ENCODE measurements at places on chromosomes 11 and 22.
A peak's percentile ranks its signal among the peaks of the same experiment; 100 is the strongest.

DNA sequence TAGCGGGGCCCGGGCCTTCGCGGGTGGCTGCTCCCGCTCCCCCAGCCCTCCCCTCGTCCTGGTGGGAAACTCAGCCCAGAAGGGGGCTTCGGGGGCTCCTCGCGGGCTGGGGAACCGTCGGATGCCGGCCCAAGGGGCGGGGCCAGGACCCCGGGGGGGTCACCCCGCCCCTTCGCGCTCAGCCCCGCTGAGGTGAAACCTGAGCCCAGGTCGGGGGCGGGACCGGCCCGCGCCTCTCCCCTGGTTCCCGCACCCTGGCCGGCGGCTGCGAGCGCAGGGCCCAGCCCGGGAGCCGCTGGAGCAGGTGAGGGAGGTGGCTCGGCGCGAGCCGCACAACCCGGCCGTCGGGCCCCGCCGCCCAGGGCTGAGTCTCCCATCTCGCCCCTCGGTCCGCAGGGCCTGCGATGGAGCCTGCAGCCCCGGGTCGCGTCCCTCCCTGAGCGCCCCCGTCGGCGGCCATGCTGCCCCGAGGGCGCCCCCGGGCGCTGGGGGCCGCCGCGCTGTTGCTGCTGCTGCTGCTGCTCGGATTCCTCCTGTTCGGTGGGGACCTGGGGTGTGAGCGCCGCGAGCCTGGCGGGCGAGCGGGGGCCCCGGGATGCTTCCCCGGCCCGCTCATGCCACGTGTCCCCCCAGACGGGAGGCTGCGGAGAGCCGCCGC, at the start of gene LARGE2:
Gene LARGE2 (plus strand): TSS at position 232 of the 658 bp plus-strand sequence. CDS start 227 bp downstream, at position 459.
- DNase-seq: peak; percentile 64

- no peak for DNase-seq
These were observed 15.7 kb downstream of the FDX1 start for GRCh38 chr11:110445437-110445836.

DNA sequence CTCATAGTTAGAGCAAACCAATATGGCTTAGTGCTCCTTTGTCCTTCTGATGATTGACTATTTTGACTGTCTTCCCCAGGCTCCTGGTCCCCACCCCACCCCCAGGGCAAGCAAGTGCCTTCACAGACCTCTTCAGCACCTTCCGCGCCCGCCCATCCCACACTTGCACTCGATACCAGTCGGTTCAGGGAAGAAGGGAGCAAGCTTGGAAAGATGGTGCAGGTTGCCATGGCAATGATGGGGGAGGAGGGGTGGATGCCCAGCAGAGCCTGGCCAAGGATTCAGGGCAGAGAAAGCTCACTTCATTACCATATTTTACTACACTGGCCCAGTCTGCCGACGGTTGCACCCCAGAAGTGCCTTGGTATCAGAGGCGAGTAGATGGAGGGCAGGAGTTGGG, 2.2 kb downstream of the TMEM132A start:
- no peak for DNase-seq

- DNase-seq: no peak
These were observed 36.9 kb upstream of the SYT13 start for GRCh38 chr11:45322891-45323600.

DNA sequence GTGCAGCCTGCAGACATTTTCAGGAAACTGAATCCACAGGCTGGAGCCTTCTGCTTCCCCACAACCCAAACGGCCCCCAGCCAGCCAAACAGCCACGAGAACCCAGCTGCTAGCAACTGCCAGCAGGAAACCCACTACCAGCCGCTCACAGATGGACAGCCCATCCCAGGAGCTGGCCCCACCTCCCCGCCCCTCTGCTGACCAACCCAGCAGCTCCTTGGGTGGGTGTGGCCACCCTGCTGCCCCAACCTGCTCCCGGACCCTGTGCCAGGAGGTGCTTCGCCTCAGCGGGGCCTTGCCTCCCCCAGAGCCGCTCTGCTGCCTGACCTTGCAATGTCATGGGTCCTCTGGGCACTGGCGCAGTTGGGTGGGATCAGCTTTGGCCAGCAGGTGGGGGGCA, 8.2 kb upstream of the CCDC188 start:
- DNase-seq: no peak

DNA sequence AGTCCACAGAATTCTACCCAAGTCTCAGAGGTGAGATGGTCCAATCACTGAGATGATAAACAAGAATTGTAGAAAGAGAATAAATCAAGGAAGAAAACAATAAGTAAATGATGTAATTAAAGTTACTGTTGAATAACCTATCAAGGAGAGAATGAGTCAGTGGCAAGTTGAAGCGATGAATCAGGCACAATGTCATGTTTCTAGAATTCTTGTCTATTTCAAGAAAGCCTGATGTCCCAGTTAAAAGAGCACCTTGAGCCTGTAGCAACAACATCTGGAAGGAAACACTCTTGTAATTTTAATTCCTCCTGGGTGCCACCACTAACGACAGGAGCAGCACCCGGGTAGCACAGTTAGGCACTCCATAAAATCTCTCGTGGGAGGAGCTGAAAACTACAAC, 67.9 kb upstream of the SLC35C1 start:
- no peak for DNase-seq

DNA sequence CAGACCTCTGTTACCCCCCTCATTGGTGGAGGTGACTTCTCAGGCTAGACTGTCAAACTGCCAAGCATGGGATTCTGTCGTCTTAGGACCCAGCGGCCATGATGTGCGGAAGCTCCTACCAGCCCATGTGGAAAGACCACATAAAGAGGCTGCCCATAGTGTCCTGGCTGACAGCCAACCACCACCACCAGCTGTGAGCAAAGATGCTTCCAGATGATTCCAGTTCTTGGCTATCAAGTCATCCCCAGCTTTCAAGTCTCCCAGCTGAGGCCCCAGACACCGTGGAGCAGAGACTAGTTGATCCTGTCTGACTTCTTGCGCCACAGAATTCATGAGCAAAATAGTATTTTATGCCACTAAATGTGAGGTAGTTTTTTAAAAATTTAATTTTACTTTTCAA, 32.9 kb downstream of the SCUBE1 start:
- DNase-seq: peak; percentile 13

GRCh38 chr22:39395936-39396796, 3.4 kb upstream of the TAB1 start:
- DNase-seq: peak; percentile 73

GRCh38 chr11:80733790-80734189, 1293.0 kb upstream of the TENM4 start:
- peak; percentile 22 for DNase-seq

- DNase-seq: no peak
These were observed 109.1 kb downstream of the CACNA1I start for GRCh38 chr22:39679652-39680051.

DNA sequence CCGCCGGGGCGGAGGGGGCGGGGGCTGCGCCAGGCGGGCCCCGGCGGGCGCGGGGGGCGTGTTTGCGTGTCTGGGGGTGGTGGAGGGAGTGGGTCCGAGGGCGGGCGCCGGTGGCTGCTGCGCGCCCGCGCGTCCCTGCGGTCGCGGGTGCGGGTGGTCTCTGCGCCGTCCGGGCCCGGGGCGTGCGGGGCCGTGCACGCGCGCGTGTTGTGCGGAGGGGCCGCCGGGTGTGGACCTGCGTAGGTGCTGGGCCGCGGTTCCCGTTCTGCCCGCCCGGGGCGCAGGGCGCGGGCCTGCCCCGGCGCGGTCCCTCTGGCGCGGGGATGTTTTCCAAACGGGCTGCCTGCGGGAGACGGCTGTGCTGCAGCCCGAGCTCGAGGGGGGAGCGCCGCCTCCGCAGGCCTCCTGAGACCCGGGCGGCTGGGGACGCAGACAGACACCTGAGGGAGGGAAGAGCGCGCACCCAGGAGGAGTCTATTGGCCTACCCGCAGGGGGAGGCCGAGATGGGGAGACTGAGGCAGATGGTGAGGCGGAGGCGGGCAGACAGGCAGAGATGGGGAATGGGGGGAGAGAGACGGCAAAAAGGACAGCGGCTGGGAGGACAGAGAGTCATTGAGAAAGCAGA, 442 bp downstream of the PELI3 start:
- DNase-seq: peak; percentile 56

DNA sequence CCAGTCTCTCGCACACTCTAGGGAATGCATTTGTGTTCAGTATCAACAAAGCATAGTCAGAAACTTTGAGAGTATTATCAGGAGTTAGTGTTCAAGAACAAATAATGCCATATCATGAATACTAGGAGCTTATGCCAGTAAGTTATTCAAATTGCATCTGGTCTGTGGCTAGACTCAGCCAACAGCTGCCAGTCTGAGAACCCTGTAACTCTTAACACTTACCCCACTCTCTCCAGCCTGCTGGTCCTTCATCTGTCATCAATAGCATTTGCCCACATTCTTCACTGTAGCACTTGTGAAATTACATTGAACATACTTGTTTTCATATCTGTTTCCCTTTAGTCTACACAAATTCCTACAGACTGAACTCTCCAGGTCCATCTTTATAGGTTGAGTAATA, 1157.5 kb upstream of the RAG2 start:
- no peak for DNase-seq

GRCh38 chr11:80718611-80719291, 1277.9 kb upstream of the TENM4 start:
- DNase-seq: no peak

DNA sequence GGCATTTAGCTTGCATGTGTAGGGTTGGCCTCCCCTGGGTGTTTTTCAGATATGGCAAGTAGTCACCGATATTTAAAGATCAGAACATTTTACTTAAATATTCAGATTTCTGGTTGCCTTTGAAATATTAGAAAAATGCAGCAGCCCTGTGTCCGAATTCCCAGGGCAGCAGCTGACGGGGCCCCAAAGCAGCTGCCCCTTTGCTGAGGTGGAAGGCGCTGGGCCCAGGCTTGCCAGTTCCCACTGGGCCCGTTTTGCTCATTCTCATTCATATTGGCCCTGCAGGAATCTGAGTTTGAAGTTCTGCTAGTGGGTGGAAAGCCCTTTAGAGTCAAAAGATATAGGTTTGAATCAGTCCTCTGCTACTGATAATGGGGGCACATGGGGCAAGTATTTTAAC, 692.1 kb downstream of the OPCML start:
- no peak for DNase-seq
